ENCODE measurements at places on chromosomes 3 and 15.
A peak's percentile ranks its signal among the peaks of the same experiment; 100 is the strongest.

- DNase-seq: no peak
These were observed 233.1 kb downstream of the THRB start for GRCh38 chr3:24261521-24261920.

- DNase-seq: no peak
These were observed 41.9 kb downstream of the RAD54L2 start for GRCh38 chr3:51580418-51580817.

DNA sequence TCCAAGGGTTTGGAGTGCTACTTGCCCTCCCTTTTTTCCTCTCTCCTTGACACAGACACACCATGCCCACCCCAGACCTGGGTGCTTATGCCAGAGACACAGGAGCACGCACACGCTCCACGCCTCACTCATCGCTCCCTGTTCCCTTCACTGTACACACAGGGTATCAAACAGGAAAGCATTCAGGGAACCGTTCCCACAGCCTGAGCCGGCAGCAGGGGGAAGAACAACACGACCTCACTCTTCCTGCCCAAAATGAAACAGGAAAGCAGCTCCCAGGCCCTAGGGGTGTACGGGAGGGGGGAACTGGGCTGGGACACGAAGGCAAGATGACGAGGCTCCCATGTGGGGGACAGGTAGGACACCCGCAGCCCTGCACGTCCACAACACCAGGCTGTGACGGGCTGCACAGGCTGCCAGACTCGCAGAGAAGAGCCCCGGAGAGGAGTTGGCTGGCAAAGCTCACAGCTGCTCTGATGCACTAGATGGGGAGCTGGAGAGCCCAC, 11.2 kb downstream of the DLL4 start:
- no peak for DNase-seq

- no peak for DNase-seq
These were observed 169.7 kb downstream of the RSRC1 start for GRCh38 chr3:158279609-158280008.

GRCh38 chr3:171811295-171811912, 1.1 kb upstream of the PLD1 start:
- DNase-seq: peak; percentile 99

- DNase-seq: no peak
These were observed 9.1 kb upstream of the SLC9C1 start for GRCh38 chr3:112302881-112303763.

GRCh38 chr15:36251450-36251849, 328.0 kb upstream of the CDIN1 start:
- DNase-seq: no peak

DNA sequence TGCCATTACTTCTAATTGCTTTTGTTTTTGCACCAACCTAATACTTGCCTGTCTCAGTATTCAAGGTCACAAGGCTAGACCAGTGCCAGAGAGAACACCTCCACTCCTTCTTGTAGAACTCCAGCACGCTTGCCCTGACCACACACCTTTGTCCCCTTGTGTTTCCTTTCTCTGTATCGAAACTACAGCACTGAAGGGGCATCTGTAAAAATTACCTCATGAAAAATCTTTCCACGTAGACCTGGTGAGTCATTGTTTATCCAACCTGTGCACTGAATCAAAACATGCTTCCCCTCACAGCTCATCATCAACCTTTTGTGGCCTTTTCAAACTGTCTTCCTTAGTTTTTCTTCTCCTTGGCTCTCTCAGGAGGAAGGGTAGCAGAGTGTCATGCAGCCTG, 259.5 kb downstream of the THRB start:
- DNase-seq: no peak

DNA sequence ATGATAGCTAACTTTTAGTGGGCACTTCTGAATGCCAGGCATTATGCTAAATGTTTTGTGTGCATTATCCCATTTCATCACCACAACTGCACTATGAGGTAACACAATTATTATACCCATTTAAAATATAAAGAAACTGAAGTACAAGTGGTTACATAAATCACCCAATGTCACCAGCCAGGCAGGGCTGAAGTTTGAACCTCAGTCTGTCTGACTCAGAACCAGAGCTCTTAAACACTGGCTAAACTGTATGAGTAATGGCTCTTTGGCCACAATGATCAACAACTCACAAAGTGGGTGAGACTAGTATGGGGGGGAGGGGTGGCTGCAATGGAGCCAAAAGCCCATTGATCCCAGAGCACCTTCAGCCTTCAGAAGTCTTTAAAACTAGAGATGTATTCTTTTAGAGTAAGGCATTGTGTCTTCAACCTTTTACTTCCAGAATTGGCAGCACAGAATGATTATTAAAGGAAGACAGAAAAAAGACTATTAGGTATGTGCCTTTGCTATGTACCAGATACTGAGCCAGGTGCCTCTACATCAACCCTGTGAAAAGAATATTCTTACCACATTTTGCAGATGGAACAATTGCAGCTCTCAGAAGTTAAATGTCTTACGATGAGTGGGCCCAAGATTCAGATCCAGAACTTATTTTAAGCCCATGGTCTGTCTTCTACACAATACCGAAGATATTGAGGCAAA, 166.9 kb downstream of the UACA start:
- DNase-seq: peak; percentile 64

DNA sequence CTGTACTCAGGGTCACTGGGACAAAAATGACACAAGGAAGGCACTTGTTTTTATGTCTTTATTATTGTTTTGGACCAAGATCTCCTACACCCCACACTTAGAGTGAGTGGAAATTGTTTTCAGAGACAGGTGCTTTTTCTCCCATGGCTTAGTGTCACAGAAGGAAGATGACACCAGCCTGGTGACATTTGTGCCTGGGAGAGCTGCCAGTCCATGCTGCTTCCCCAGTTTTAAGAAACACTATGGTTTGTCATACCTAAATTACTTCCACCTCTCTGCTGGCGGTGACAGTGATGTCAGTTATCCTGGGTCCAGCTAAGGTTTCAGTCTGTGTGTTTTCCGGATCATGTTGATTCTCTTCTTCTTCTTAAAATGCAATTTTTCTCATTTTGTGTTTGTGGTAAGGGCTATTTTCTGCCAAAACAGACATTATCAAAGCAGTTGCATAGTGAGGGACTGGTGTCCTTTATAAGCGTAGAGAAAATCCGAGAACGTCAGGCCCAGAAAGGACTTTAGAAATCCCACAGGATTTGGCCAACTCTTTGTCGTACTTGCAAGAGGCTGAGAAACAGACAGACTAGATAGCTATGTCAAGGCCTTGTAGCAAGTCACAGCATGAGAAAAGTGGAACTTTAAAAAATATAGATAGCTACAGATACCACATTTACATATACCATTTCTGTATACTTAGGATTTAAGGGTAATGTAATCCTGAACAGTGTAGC, 149.5 kb downstream of the TP63 start:
- DNase-seq: no peak

- no peak for DNase-seq
These were observed 49.4 kb downstream of the NFKBIZ start for GRCh38 chr3:101898752-101899169.

DNA sequence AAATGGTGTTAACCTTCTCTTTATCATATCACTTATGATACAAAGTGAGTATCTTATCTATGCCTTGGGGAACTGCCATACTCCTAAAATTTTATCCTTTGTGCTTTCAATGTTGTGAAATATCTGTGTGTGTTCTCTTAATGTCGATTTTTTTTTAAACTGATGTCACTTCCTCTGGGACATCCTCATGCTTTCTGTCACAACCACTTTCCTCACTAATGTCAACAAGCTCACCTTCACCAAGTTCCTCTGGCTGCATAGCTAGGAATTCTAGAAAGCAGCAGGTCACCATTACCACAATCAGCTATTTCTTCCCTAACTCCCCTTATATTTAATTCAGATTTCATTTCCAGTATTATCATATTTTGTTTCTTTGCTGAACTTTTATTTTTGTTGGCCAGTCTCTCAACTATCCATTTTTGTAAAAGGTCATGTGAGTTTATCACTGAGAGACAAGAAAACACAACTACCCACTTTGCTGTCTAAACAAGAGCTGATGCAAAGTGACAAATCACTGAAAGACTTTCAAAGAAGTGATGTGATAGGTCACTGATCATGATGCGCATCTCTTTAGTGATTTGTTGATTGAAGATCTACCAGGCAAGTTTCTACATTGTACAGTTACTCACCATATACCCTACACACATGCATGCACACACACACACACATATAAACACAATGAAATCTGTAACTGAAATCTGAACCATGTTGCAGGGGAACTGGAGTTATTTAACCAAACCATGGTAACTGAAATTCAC, 369.0 kb downstream of the ULK4 start:
- no peak for DNase-seq

GRCh38 chr3:116230431-116231020, 214.8 kb downstream of the LSAMP start:
- no peak for DNase-seq

GRCh38 chr15:26394801-26395200, 378.1 kb downstream of the GABRB3 start:
- DNase-seq: no peak

DNA sequence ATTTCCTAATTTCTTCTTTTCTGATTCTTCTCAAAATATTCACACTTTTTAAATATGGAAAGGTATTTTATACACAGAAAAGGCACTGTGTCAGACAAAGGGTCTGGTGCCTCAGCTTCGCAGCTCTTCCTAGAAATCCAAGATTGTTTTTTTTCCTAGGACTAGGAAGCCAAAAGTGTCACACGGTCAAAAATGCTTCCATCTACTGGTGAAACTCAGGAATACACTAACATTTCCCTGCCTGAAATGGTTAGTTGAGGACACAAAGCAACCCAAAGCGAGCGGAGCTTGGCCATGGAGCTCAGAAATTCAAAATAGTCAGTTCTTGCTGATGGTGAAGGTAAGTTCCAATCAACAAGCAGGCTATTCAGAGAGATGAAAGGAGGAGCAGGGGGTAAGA, 426.5 kb upstream of the RASGRP1 start:
- peak; percentile 44 for DNase-seq

- DNase-seq: no peak
These were observed 27.8 kb upstream of the POLG start for GRCh38 chr15:89362203-89363101.

GRCh38 chr3:128698211-128699047, 27.6 kb upstream of the RAB7A start:
- no peak for DNase-seq

GRCh38 chr3:127034195-127034989, 51.5 kb downstream of the PLXNA1 start:
- DNase-seq: no peak

GRCh38 chr15:31472636-31473384, 146.2 kb downstream of the KLF13 start:
- no peak for DNase-seq

DNA sequence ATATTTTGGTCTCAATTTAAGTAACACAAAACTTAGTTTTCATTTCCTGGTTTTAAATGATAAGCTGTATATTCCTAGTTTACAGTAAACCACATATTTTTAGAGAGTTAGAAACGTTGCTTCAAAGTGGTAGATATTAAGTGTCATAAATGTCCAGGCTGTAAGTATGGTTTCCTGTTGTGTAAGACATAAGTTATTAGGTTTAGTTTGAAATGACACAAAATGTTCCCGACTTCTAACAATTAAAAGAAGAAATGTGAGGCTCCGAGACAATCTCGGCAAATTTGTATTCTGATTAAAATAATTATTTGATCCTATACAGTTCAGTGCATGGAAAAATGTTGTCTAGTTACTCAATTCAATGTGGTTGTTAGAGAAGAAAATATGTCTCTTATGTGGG, 387.3 kb downstream of the EPHA3 start:
- DNase-seq: no peak

DNA sequence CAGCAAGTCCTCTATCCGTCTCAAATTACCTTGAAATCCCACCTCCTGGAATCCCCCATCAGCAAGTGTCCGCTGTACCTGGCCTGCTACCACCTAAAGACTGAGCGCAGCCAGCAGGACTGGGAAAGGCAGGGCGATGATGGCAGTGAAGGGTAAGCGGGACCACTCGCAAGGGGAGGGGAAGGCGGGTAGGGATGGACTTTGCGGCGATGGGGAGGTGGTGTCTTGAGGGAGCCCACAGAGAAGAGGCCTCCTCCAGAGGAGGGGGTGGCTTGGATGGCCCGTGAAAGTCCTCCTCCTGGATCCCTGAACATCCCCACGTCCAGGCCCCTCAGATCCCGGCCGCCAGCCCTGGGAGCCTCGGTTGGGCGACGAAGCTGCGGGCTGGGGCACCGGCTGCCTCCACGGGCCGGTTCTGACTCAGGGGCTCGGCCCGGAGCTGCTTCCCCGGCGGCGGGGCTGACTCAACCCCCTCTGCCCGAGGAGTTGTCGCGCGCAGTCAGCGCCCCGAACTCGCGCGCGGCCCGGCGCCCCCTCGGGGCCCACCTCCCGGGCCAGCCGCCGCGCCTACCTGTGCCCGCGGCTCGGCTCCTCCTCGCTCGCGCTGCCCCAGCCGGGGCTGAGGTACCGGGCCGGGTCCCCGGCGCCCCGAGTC, 512 bp downstream of the LARP6 start:
- DNase-seq: no peak

GRCh38 chr15:26632500-26632899, 140.4 kb downstream of the GABRB3 start:
- DNase-seq: no peak

- DNase-seq: no peak
These were observed 14.9 kb downstream of the AMOTL2 start for GRCh38 chr3:134359121-134360010.

DNA sequence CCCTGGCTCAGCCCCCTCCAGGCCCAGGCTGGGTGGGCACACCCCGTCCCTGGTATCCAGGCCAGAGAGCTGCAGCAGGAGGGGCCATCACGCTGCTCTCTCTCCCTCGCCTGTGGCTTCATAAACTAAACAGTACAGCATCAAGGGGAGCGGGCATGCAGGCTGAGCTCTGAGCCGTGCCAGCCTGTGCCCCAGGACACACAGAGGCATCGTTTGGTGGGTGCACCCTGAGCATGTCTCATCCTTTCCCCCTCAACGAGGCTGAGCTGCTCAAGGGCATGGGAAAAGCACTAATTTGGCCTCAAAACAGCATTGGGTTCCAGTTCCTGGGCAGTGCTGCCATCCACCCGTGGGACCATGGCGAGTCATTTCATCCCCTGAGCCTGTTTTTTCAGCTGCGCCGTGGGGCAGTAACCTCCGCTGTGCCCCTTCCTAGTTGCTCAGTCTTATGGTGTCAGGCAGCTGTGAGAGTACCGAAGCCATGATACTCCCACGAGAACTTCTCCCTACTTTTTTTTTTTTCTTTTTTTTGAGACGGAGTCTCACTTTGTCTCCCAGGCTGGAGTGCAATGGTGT, 79.6 kb downstream of the CPN2 start:
- DNase-seq: no peak

GRCh38 chr3:71582612-71583565, 639 bp downstream of the FOXP1 start:
- no peak for DNase-seq
